Stimulated activated CD8-positive, alpha-beta memory T cell treated with anti-CD3 and anti-CD28 coated beads, Interleukin-7, amount 100 ng/mL, for 1 hour (primary cell): ENCODE measurements at places on chromosomes 6 and 20.

DNA sequence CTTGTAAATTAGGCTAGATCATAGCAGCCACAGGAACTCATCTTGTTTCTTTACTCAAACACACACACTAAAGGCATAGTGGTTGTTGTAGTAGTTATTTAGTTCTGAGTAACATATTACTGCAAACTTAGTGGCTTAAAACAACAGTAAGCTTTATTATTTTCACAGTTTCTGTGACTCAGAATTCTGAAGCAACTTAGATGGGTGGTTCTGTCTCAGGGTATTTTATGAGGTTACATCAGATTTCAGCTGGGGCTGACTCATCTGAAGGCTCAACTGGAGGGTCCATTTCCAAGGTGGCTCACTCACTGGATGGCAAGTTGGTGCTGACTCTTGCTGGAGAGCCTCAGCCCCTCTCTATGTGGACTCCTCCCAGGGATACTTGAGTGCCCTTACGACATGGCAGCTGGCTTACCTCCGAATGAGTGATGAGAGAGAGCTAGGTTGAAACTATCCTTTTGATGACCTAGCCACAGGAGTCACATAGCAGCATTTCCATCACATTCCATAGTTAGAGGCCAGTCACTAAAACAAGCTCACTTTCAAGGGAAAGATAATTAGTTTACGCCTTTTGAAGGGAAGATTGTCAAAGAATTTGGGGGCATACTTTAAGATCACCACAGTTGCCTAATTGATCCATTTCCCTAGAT lies 136.5 kb upstream of the PRND start:
- DNase-seq = no peak

DNA sequence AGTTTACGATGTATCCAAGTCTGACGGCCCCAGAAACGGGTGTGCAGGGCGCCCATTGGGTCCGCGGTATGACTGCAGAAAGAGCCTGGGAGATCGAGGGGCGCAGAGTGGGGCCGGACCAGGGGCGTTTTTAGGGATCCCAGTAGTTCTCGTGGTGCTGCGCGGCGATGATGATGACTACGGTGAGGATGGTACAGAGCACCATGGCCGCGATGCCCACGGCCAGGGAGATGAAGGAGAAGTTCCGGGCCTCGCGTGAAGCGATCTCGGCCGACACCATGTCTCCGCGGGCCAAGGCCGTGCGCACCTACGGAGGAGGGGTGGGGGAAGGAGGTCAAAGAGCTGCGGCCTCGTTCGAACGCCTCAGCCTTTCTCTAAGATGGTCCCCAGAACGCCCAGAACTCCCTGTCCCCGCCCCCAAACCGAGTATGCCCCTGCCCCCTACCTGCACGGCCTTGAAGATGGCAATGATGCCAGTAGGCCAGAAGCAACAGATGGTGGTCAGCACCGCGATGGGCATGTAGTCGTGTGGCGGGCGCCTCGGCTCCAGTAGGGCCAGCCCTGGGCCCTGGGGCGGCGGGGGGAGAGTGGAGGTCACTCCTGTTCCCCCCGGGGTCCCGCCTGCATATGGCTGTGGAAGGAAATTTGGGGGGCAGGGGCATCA lies 2.5 kb downstream of the PRRT1 start:
- DNase-seq = no peak

GRCh38 chr20:59605601-59606364 lies 1.4 kb downstream of the PHACTR3 start:
- DNase-seq = no peak

GRCh38 chr6:149846321-149846720 lies 17.8 kb downstream of the LRP11 start:
- no peak for DNase-seq

DNA sequence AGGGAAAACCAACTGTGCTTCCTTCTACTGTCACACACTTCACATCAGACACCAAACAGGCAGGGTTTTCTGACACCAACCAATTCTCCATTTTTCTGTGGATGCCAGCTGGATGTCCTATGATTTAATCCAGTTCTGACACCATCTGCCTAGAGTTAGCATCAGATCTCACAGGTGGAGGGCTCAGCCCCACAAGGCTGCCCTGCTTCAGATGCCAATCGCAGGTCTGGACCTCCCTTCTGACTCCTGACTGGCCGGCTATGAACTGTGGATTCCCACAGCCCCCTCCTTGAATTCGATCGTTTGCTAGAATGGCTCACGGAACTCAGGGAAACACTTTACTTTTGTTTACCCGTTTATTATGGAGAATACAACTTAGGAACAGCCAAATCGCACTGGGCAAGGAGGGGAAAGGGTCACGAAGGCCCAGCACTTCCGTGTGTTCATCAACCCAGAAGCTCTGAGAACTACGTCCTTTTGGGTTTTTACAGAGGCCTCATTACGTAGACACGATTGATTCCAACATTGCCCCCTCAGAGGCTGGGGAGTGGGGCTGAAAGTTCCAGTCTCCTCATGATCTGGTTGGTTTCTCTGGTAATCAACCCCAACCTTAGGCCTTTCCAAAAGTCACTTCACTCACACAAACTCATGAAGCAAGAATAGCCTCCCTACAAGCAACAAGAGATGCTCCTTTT lies 25.4 kb upstream of the MAS1 start:
- no peak for DNase-seq

GRCh38 chr6:46338131-46338530 lies 153.1 kb downstream of the RCAN2 start:
- DNase-seq = no peak

GRCh38 chr20:4256874-4257273 lies 241.5 kb upstream of the RNF24 start:
- DNase-seq = no peak

DNA sequence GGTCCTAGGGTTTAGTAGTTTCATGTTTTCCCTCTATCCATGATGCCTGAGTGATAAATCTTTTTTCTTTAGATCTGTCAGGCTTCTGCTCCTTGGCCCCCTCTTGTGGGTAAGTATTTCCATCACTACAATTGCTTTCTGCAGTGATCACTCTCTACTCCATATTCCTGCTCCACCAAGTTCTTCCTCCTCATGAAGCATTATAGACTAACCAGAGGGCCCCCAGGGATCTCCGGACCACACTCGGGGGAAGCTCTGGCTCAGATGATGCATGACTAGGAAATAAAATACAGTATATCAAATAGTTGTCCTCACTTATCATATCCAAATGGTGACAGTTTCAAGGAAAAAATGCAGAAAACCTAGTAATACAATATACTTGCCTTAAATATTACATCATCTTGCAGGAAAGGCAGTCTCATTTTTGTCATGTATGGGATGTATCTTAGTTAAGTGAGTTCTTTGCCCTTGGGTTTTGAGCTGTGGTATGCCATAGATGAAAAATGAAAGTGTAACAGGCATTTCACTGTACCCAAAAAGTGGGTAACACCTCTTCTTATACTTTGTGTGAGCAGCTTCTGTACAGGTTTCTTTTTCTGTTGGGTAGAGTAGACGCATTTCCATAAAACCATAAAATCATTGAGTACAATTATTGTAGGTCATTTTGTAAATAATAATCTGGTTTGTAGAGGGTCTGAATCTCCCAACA lies 200.9 kb upstream of the EYA4 start:
- no peak for DNase-seq

DNA sequence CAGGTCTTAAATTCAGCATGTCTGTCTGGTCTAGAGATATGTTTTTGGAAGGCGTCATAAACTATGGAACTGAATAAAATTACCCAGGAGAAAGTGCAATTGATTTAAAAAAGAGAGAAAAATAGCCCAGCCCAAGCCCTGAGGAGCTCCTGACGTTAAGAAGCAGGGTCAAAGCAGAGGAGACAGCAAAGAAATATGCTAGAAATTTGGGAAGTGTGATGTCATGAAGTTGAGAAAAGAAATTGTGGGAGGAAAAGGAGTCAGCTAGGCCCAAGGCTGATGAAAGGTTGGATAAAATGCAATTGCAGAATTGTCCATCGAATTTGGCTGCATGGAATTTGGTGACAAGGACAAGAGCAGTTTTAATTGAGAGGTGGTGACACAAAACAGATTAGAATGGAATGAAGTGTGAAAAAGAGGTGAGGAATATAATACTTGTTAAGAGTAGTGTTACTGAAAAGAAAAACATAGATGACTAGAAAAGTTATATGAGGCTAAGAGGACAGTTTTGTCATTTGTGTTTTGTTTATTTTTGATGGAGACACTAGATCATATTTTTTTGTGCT lies 381.6 kb downstream of the LAMA2 start:
- no peak for DNase-seq

- DNase-seq = no peak
Observed at GRCh38 chr6:47180633-47181032, 129.1 kb downstream of the TNFRSF21 start.

GRCh38 chr6:35736253-35736894 lies 458 bp upstream of the ARMC12 start:
- peak; percentile 68 for DNase-seq

- no peak for DNase-seq
Observed at GRCh38 chr6:167995302-167995701, 2.2 kb upstream of the KIF25 start.
